Bronchial epithelial cell (primary cell): ENCODE measurements at places on chromosomes 6 and 20.

DNA sequence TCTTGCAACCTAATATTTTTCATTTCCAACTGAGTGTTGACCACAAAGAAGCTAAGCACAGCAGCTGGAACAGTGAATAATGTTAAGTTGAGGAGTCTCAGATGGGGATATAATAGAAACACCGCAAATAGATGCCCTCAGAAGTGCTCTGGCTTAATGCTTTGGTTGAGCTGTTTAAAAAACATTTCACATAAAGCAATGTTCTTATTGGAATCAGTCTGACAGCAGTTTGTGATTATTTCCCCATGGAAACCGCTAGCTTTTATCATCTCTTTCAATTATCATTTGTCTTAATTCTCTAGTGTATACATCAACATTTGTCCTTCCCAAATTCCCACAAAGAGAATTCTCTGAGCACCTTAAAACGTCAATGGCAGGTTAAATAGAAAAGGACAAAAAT lies 30.8 kb downstream of the METTL24 start:
- no peak for DNase-seq

DNA sequence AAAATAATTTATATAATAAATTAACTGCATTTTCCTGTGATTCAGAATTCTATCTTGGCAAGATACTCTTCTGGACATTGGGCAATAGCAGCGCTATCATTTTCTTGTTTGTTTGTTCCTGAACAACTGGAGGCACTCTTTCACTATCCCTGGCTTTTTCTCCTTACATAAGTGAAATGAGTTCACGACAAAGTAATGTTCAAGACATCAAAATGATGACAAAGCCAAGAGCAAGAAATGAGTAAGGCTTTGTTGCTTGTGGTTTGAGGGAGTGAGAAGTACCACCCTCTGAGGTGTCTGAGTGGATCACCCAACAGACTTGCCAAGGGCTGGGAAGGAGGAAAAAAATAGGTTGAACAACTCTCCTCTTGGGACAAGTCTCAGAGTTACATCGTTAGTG lies 466.6 kb upstream of the JAG1 start:
- peak; percentile 100 for DNase-seq

DNA sequence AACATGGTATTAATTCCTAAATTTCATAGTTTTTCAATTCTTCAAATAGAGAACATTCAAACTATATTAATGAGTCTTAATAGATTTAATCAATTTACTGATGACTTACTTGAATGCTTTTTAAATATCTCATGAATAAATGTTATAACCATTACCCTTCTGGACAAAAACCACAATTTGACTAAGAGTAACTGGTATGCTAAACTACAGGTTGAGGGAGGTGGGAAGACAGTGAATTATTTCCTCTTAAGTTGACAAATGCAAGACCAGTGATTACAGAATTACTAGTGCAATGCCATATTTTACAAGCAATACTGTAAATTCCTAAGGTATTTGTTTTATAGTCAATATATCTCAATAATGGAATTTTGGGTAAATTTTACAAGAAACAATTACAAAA lies 65.1 kb downstream of the REV3L start:
- DNase-seq = peak; percentile 53

- peak; percentile 14 for DNase-seq
Measured at GRCh38 chr6:113901482-113901881, 44.3 kb downstream of the MARCKS start.

DNA sequence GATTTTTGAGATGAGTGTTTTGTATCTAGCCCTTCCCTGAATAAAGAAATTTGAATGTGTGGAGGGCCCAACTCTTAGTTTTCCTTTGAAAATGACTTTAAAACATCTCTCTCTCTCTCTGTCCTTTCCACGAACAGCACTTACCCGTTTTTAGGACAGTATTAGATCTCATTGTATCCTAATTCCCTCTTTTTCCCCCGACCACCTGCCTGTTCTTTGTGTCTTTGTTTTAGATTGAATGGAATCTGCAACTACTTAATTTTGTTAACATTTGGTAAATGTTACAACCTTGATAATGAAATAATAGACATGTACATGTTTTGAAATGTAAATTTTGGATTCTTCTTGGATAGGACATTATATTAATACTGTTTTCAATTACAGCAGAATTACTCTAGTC lies 3.1 kb downstream of the DSP start:
- DNase-seq = no peak

DNA sequence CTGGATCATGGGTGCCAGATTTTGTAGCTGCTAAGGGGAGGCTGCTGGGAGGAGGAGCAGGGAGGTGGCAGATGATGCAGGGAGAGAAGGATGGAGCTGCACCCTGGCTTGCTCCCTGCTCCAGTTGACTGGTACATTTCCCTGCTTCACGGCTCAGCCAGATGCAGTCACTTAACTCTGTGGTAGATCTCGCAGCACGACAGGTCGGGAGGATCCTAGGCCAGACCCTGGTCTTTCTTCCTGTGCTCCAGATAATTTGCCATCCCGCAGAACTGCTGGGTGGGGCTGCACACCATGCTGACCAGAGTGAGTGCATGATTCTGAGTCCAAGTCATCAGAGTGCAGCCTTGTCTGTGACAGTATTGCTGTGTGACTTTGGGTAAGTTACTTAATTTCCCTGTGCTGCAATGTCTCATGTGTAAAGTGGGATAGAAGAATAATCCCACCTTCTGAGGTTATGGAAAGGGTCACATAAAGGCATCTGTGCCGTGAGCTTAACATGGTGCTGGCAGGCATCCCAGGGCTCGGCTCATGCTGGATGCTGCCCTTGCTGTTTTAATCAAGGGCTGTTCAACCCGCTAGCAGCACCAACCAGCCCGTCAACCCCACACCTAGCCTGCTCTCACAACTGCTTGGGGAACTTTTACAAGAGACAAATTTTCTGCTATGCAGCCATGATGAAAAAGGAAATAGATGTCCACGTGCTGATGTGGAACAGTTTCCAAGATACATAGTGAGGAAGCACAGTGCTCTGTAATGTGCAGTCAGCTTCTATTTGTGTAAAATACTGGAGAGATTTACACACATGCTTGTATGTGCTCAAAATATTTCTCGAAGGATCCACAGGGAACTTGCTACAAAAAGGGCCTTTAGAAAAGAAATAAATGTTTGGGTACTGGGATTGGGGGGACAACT lies 257.9 kb downstream of the CDH26 start:
- DNase-seq = no peak

- no peak for DNase-seq
Measured at GRCh38 chr6:142686507-142686887, 258.5 kb downstream of the HIVEP2 start.
